ENCODE measurements at places on chromosomes 5 and 9.
A peak's percentile ranks its signal among the peaks of the same experiment; 100 is the strongest.

- ATAC-seq: no peak
Observed at GRCh38 chr5:173098787-173099186, 42.6 kb downstream of the CREBRF start.

DNA sequence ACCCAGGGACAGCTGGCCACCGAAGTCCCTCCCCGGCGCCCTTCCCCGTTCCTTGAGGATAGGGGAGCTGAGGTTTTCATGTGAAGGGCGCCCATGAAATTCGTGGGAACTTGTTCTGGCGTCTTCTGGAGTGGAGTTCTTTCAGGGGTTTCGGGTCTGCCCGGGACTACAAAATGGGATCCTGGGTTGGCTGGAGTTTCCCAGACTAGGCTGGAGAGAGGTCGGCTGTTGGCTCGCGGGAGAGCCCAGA is 3.6 kb upstream of the RGMB start:
- no peak for ATAC-seq

DNA sequence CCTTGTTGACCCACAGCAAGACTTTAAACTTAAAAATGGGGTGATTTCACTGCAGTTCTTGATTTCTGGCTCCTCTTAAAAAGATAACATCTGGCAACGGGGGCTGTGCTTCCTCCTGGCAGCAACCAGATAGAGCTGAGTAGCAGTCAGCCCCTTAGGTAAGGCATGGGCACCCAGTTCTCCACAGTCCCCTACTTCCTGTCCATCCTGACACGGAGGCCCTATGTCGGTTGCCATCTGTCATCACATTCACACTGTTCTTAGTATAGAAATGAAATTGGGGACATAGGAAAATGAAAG is 11.7 kb downstream of the CD74 start:
- no peak for ATAC-seq

GRCh38 chr5:50786073-50786472 is 119.6 kb downstream of the PARP8 start:
- no peak for ATAC-seq

DNA sequence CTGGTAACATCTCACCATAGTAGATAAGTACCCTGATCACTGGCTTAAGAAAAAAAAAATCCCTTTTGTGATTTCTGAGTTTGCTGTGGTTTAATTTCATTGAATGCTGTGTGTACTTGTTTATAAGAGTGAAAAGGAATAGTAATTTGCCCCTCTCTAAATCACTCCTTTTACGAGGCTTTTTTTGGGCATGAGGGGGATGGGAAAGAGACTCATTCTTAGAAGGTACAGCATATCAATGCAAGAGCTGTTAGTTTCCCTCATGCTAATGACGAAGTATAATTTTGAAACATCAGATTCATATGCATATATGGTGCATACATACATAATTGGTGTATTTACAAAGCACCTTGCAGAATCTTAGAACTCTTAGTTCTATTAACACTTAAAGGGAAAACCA is 2.4 kb upstream of the SLC44A1 start:
- no peak for ATAC-seq

- ATAC-seq: no peak
Observed at GRCh38 chr5:138028971-138029365, 3.9 kb downstream of the FAM13B start.

- no peak for ATAC-seq
Observed at GRCh38 chr5:93580063-93580926, 724 bp downstream of the NR2F1-AS1 start.

GRCh38 chr5:65796269-65796668 is 74.3 kb downstream of the NLN start:
- peak; percentile 74 for ATAC-seq

DNA sequence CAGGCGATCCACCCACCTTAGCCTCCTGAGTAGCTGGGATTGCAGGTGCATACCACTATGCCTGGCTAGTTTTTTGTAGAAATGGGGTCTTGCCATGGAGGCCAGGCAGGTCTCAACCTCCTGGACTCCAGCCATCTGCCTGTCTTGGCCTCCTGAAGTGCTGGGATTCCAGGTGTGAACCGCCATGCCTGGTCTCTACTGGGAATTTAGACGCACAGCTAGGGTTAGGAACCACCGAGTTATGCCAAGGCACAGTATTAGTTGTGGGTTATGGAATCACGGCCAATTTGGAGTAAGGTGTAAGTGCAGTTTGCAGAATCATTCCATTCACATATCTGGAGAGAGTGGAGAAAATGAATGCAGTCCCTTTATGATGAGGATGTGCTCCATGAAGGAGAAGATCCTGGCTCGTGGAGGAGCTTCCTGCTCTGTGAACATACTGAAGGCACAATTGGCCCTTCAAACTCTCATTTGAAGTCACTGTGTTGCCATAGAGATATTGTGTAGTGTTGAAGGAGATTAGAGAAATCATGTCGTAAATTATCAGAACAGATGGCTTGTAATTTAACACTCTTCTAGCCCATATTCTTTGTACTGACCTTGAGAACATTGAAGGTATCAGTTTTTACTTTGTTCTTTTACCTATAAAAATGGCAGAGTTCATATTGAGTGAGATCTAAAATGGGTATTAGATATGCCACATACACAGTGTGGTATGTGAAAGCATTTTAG is 18.8 kb downstream of the TRIO start:
- ATAC-seq: no peak

Measured in activated CD4-positive, CD25-positive, alpha-beta regulatory T cell treated with anti-CD3 and anti-CD28 coated beads, Interleukin-2, amount 50 U/mL, for 24 hours (primary cell).